Suprapubic skin (tissue), 4 donors: ENCODE measurements at places on chromosomes 4 and X. TPM values are rescaled to one million over a fixed set of nuclear protein-coding genes. Genes with fewer than 3 reads are reported as not detected.

DNA sequence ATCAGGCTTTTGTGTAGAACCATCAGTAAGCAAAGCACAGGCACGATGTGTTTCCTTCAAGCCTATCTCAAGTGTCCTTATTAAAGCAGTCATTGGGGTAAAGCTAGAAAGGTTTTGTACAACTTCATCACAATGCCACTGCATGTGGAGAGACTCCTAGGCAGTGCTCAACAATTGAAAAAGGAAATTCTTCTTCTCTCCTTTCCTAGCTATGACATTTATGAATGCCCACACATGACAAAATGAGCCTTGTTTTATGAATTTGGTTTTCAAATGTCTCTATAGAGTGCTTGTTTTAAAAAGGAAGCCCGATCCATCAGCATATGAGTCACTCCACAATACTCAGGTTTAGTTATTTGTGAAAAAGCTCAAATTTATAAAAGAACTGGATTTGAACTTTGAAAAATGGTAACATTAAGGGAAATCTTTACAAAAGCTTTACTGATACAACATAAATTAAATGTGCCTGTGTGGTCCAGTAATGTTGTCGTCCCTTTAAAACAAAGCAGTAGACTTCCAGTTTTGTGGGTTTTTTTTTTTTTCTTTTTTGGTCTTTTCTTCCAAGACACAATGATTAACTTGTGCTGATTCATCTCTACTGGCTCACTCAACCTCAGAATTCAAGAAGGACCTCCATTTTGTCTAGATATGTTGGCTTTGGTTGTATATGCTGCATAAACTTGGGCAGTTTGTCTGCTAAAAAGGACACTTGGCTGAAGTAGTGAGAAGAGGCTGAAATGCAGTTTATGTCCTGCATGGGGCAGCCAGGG lies 273.8 kb downstream of the GASK1B start:
- H3K27ac ChIP-seq: no peak overlapping the region
- no peaks in the 10 kb centered on the region for H3K36me3 ChIP-seq
- no peaks in the 10 kb centered on the region for H3K4me1 ChIP-seq

DNA sequence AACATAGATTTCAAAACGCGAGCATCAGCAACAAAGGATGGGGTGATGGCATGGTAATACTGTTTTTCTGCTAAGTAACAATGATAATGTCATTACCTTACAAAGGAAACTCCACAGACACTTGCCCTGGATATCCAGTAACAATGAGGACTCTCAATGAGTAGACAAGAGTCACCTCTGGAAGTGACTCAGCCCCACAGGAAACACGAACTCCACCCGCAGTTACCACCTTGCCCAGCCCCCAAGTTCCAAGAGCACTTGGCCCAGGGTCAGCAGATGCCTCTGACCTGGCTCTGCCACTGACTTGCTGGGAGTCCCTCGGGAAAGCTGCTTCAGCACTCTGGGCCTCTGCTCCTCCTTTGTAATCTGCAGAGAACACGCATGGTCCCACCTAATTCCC lies 110.3 kb upstream of the MAP3K15 start:
- DNase-seq: no peak
- no peak overlapping the region for H3K4me3 ChIP-seq
- H3K4me1 ChIP-seq: no peaks in the 10 kb centered on the region
- H3K27me3 ChIP-seq: no peaks in the 10 kb centered on the region
- H3K27ac ChIP-seq: no peak overlapping the region

GRCh38 chrX:37712458-37712857 lies 26.9 kb downstream of the XK start:
- H3K4me1 ChIP-seq: no peaks in the 10 kb centered on the region
- no peaks in the 10 kb centered on the region for H3K27me3 ChIP-seq
- no peak overlapping the region for H3K4me3 ChIP-seq
- DNase-seq: no peak
- no peak overlapping the region for H3K27ac ChIP-seq

GRCh38 chrX:154329294-154329693 lies 33.7 kb downstream of the TKTL1 start:
- no peaks in the 10 kb centered on the region for H3K36me3 ChIP-seq
- no peak overlapping the region for H3K27ac ChIP-seq
- H3K4me1 ChIP-seq: peaks cover 11% of the 10 kb centered on the region

CLGN gene
- 1.1 TPM for total RNA-seq

DNA sequence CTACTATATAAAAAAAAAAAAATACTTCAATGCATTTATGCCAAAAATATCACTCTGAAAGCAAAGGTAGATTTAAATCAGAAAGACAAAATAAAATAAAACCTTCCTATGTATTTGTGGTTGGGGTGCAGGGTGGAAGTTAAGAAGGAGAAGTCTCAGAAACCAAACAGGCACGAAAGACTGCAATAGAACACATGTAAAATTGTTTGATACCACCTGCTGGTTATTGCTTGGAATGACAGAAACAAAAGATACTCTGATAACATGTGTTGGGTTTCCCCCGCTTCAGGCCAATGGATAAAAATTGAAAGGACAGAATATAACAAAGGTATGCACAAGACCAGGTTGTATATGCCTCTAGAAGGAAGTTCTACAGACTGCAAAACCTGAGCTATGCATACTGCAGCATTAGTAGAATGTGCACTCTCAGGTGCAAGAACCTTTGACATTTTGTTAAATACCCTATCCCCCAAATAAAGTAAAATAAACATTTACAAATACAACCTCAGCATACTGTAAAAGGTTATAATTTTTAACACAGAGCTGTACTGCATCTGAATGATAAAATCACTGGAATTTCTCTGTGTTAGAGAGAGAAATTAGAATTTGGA lies 118.8 kb downstream of the GABRA2 start:
- no peak overlapping the region for H3K4me3 ChIP-seq
- no peak for DNase-seq
- no peaks in the 10 kb centered on the region for H3K36me3 ChIP-seq
- H3K27me3 ChIP-seq: no peaks in the 10 kb centered on the region
- no peak overlapping the region for H3K27ac ChIP-seq

DNA sequence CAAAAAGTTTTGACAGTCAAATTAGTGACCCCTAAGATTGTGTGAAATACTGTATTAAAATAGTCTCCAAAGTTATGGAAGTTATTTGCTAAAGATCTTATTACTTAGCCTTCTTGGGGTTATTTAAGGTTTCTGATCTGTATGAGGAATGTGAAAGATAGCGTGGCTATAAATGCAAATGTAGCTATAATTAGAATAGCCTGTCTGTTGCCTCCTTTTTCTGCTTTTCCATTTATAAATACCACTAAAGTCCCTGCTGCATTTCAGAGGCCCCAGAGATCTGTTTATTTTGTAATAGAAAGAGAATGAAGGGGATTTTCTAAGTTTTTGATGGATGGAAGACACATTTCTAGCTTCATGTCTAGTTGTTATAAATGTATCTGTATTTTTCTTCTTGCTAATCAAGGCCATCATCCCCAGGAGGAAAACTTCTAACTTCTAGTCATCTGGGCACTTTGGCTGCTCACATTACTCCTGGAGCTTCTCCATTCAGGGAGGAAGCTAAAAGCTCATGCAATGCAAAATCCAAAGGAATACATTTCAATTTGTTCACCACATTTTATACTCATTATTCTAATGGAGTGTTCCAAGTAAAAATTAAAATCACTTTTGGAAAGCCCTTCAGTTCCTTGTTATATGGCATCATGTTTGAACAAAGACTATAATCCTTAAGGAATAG lies 73.9 kb downstream of the INTS12 start:
- H3K27me3 ChIP-seq: no peaks in the 10 kb centered on the region
- peaks cover 25% of the 10 kb centered on the region for H3K4me1 ChIP-seq
- no peak overlapping the region for H3K27ac ChIP-seq
- no peak for DNase-seq

GRCh38 chrX:38837389-38837788 lies 36.1 kb downstream of the MID1IP1 start:
- H3K4me3 ChIP-seq: no peak overlapping the region
- H3K4me1 ChIP-seq: no peaks in the 10 kb centered on the region
- no peaks in the 10 kb centered on the region for H3K36me3 ChIP-seq
- H3K27me3 ChIP-seq: no peaks in the 10 kb centered on the region
- DNase-seq: no peak

- H3K36me3 ChIP-seq: no peaks in the 10 kb centered on the region
- no peak for DNase-seq
- no peaks in the 10 kb centered on the region for H3K4me1 ChIP-seq
Measured at GRCh38 chr4:129481107-129481506, 385.2 kb downstream of the C4orf33 start.

DNA sequence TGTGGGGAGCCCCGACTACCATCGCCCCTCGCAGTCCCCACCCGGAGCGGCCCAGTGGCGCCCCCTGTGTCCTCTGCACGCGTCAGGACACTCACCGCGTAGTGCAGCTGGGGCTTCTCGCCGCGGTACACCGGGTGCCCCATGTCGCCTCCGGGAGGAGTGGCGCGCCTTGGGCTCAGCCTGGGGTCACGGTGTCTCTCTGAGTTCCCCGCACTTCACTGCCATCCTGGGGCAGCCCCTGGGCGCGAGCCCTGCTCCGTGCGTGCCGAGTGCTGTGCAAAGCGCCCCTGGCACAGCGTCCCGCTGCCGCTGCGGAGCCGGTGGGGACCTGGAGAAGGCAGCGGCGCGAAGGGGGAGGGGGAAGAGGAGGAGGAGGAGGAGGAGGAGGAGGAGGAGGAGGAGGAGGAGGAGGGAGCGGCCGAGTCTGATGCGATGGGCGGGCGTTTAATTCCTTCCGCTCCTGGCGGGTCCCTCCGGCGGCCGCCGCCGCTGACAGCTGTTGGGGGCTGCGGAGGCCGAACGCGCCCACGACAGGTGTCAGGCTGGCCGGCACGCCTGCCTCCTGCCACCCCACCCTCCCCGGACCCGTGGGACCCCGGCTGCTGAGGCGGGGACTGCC lies 134.3 kb downstream of the AMELX start:
- no peaks in the 10 kb centered on the region for H3K4me1 ChIP-seq
- H3K27me3 ChIP-seq: no peaks in the 10 kb centered on the region
- H3K36me3 ChIP-seq: no peaks in the 10 kb centered on the region
- peak; percentile 75 for DNase-seq
- peak overlapping the region; percentile 49 for H3K4me3 ChIP-seq

DNA sequence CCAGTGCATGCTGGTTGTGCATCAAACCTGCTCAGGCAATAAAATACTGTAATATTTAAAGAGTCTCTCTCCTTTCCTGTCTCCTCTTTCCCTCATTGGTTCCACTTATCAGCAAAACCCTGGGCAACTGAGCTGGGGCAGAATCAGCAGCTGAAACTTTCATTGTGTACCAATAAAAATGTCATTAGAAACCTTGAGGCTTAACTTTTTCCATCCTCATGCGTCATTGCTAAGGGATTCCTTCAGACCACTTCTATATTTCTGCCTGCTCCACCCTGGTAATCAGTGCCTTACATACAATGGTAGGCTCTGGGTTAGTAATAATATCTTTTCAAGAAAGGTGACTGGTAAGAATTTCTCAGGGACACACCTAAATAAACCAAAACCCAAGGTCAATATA lies 880.3 kb downstream of the RPA4 start:
- no peak for DNase-seq
- H3K4me3 ChIP-seq: no peak overlapping the region
- no peak overlapping the region for H3K27ac ChIP-seq
- no peaks in the 10 kb centered on the region for H3K27me3 ChIP-seq

DNA sequence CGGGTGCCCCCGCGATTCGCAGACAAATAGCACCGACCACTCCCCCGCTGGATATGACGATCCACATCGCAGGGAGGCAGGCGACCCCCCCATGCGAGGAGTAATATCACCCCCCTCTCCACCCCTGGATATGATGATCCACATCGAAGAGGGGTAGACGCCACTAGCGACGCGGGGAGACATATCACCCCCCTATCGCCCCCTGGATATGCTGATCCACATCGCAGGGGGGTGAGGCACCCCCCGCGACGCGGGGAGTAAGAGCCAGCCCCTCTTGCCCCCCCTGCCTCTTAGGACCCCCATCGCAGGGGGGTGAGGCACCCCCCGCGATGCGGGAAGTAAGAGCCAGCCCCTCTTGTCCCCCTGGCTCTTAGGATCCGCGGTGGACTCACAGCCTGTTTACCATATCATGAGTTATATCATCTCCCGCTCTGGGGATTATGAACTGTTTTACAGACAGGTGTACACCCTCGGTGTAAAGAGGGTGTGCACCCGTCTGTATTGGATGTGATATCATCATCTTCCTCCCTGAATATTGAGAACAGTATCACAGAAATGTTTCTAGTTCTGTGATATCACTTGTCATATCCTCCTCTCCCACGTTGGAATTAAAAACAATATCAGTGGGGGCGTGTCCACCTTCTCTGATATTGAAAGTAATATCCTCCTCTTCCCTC lies 22.7 kb upstream of the DRD5 start:
- no peak overlapping the region for H3K27ac ChIP-seq
- no peaks in the 10 kb centered on the region for H3K36me3 ChIP-seq
- no peak for DNase-seq

NOX1 gene
- total RNA-seq: not detected

DNA sequence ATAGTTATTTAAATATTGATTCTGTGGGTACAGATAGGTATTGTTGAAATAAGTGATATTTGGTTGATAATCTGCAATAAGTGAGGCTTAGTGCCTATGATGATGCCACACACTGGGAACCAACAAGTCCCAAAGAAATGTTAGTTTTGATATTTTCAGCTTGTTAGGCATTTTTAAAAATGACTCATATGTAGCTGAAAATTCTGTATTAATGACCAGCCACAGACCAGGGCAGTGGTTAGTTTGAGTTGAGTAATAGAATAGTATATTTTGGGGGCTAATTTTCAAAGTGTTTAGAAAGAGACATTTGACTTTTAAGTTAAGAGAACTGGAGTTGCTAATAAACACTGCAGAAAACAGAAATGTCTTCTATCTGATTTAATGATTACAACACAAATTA lies 9.4 kb downstream of the INTU start:
- no peaks in the 10 kb centered on the region for H3K27me3 ChIP-seq
- DNase-seq: no peak
- peaks cover 9% of the 10 kb centered on the region for H3K4me1 ChIP-seq
- peaks cover 17% of the 10 kb centered on the region for H3K36me3 ChIP-seq
- no peak overlapping the region for H3K4me3 ChIP-seq

- H3K27ac ChIP-seq: peak overlapping the region; percentile 7
- no peak for DNase-seq
- H3K36me3 ChIP-seq: no peaks in the 10 kb centered on the region
- no peaks in the 10 kb centered on the region for H3K27me3 ChIP-seq
- H3K4me1 ChIP-seq: peaks cover 10% of the 10 kb centered on the region
Measured at GRCh38 chr4:154164931-154165839, 326.4 kb downstream of the DCHS2 start.

DNA sequence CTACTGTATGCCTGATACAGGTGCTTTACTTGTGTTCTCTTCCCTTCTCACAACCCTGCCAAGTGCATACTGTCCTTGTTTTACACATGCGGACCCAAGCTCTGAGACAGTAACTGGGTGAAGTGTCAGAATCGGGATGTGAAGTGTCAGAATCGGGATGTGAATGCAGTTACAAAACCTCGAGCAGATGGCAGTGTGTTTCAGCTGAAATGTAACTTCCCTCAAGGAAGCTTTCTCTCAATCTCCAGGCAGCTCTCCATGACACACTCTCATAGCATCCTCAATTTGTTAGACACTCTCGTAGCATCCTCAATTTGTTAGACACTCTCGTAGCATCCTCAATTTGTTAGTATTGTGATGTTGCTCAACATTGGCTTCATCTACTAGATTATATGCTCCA lies 1.1 kb upstream of the HPSE start:
- H3K27ac ChIP-seq: no peak overlapping the region
- no peaks in the 10 kb centered on the region for H3K36me3 ChIP-seq
- no peak for DNase-seq
- peaks cover 17% of the 10 kb centered on the region for H3K4me1 ChIP-seq

GRCh38 chr4:2126309-2127043 lies 67.3 kb downstream of the NAT8L start:
- H3K27ac ChIP-seq: no peak overlapping the region
- no peaks in the 10 kb centered on the region for H3K4me1 ChIP-seq
- DNase-seq: no peak
- H3K27me3 ChIP-seq: no peaks in the 10 kb centered on the region

VSIG4 gene
- total RNA-seq: 10.7 TPM

F11 gene
- 0.51 TPM for total RNA-seq

RGN gene
- 1.5 TPM for total RNA-seq

XPNPEP2 gene
- 6.1 TPM for total RNA-seq
